ENCODE measurements at places on chromosomes 7 and 10. TPM values are rescaled to one million over a fixed set of nuclear protein-coding genes. Genes with fewer than 3 reads are reported as not detected.

DNA sequence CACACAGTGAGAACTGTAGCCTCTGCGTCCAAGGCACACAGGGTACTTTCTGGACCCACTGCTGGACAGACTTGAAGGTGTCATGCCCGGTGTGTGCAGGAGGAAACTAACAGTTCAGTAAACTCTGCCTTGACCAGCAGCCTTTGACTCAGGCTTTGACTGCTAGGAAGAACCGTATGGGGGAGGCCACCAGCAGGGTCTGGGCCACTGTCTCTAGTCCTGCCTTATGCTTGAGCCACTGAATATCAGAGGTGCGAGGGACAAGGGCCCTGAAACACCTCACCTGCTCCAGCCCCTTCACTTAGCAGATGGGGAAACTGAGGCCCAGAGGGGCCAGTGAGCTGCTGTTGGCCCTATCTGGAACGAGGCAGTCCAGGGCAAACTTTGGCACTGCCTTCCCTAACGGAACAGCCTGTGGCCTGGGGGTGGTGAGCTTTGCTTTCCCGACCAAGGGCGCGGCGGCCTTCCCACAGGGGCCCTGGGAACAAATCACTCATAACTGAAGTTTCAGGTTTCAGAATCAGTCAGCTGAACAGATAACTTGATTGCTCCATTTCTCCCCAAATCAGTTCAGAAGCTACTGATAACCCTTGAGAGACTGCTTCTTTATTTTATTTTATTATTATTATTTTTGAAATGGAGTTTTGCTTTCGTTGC, 130.0 kb downstream of the FAM53B start:
- no peak overlapping the region for H3K4me3 ChIP-seq
- peak overlapping the region; percentile 75 for H3K27ac ChIP-seq
- no peaks in the 10 kb centered on the region for H3K27me3 ChIP-seq
- H3K4me1 ChIP-seq: peaks cover 73% of the 10 kb centered on the region

DNA sequence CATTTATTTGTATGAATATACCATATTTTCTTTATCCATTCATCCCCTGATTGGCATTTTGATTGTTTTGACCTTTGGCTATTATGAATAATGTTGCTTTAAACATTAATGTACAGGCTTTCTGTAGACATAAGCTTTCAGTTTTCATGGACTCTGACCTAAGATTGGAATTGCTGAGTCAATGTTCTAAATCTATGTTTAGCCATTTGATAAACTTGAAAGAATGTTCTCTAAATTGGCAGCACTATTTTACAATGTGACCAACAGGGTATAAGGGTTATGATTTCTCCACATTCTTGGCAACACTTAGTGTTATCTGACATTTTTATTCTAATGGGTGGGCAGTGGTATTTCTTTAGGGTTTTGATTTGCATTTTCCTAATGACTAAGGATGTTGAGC, 229.7 kb upstream of the ETV1 start:
- H3K4me3 ChIP-seq: no peak overlapping the region
- H3K4me1 ChIP-seq: no peaks in the 10 kb centered on the region
- no peaks in the 10 kb centered on the region for H3K27me3 ChIP-seq
- H3K27ac ChIP-seq: no peak overlapping the region

DNA sequence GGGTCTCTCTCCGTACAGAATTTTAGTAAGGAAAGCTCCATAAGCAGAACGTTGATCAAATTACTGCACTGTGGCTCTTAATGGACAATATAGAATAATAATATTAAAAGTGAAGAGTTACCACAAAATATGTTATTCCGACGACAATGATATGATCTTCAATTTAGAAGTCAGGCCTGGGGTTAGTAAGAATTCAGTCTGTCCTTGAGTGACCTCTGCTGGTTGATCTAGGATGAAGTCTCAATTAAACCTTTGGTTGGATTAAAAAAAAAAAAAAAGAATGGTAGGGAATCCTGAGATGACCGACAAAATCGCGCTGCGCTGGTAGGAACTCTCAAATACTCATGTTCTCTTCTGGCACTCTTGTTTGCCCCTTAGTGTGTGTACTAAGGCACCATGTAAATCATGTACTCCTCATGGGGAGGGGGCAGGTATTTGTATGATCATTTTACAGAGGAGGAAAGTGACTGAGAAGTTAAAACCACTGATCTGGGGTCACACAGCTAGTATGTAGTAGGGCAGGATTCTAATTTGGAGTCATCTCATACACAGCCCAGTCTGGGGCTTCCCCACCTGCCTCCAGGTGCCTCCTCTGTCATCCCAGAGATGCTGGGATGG, 161.3 kb upstream of the NPVF start:
- peaks cover 19% of the 10 kb centered on the region for H3K4me1 ChIP-seq
- H3K36me3 ChIP-seq: no peaks in the 10 kb centered on the region
- H3K27me3 ChIP-seq: no peaks in the 10 kb centered on the region
- no peak overlapping the region for H3K27ac ChIP-seq

Gene PON1
- total RNA-seq: not detected

- peak; percentile 79 for DNase-seq
- no peak overlapping the region for H3K4me3 ChIP-seq
- H3K27me3 ChIP-seq: peaks cover 10% of the 10 kb centered on the region
- peaks cover 3% of the 10 kb centered on the region for H3K4me1 ChIP-seq
- no peak overlapping the region for H3K27ac ChIP-seq
- H3K36me3 ChIP-seq: no peaks in the 10 kb centered on the region
Measured at GRCh38 chr10:118590334-118590733, 5.1 kb downstream of the PRLHR start.

DNA sequence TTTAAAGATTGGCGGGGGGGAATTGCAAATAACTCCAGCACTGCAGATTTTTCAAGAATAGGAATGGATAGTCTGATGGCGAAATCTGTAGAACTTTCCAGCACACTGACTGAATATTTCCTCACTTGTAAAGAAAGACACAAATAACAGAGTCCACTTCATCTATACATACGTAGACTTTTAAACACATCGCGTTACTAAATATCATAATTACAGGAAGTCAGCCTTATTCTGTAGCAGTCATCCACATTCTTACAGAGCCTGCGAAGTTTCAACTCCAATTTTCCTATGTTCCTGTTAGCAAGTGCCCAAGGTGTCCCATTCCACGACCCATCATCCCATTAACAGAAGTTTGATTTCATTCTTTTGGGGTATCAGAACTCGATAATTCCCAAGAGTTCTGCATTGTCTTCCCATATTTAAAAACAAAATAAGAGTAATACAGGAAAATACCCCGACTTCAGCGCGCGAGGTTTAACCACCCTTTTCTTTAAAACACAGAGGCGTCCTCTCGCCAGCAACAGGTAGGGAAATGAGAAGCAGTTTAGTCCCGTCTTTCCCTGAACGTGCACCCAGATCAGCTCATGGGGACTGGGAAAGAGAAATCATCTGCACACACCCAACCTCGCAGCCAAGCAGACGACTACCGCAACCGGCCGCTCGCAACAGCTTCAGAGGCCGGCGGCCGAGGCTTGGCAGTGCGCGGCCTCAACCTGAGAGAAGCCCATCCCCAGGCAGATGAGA, 880 bp downstream of the HERC4 start:
- H3K27ac ChIP-seq: peak overlapping the region; percentile 98
- no peak for DNase-seq
- peak overlapping the region; percentile 95 for H3K4me3 ChIP-seq
- H3K27me3 ChIP-seq: peaks cover 3% of the 10 kb centered on the region
- no peaks in the 10 kb centered on the region for H3K36me3 ChIP-seq
- H3K4me1 ChIP-seq: peaks cover 36% of the 10 kb centered on the region

Gene NPC1L1
- total RNA-seq: not detected

DNA sequence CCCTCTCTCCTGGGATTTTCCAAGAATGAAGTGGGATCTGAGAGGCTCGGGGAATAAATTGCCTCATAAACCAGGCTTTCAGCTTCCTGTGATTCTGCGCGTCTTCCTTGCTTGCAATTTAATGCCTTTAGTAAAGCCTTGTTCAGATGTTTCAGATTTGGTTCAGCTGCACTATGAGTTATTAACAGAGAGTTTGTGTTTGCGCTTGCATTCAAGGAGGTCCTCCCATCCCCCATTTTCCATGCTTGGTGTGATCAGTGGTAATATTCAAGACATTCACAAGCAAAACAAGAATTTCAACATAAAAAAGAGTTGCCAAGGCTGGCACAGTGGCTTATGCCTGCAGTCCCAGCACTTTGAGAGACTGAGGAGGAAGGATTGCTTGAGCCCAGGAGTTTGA, 1068.9 kb downstream of the TYW1 start:
- DNase-seq: no peak
- H3K4me3 ChIP-seq: no peak overlapping the region
- H3K36me3 ChIP-seq: no peaks in the 10 kb centered on the region
- no peak overlapping the region for H3K27ac ChIP-seq
- no peaks in the 10 kb centered on the region for H3K27me3 ChIP-seq
